ENCODE measurements at places on chromosomes 5 and 9.

- DNase-seq, result no peak
Observed at GRCh38 chr5:71013575-71013974, 11.6 kb downstream of the NAIP start.

DNA sequence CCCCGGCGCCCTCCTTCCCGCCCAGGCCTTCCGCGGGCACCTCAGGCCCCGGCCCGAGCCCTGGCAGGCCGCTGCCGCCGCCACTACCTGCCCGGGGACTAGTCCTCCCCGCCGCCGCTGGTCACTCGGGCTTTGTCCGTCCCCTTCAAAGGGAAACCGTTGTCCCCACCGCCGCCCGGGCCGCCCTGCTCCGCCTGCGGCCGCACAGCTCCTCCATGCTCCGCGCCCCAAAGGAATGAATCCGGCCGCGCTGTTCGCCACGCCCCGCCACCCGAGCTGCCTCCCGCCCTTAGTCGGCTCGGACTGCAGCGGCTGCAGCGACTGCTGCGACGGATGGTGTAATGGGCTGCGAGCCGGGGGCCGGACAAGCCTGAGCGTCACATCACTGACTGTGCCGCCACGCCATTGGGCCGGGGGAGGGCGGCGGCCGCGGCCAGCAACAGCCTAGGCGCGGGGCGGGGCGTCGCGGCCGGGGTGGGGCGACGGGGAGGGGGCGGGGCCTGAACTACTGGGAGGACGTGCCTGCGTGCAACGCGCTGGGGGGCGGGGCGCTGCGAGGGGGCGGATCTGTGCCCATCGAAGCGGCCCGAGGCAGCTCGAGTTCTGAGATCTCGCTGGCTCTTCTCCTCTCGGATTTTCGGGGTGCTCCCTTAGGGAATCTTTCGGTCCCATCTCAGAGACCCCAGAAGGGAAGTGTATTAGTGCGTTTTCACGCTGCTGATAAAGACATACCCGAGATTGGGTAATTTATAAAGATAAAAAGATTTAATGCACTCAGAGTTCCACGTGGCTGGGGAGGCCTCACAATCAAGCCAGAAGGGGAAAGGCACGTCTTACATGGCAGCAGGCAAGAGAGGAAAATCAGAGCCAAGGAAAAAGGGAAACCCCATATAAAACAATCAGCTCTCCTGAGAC is at the start of gene FEM1C:
Gene FEM1C (minus strand): TSS at position 340 of the 915 bp plus-strand sequence. CDS start 1,282 bp downstream, outside the sequence.
- DNase-seq, result peak; percentile 94

DNA sequence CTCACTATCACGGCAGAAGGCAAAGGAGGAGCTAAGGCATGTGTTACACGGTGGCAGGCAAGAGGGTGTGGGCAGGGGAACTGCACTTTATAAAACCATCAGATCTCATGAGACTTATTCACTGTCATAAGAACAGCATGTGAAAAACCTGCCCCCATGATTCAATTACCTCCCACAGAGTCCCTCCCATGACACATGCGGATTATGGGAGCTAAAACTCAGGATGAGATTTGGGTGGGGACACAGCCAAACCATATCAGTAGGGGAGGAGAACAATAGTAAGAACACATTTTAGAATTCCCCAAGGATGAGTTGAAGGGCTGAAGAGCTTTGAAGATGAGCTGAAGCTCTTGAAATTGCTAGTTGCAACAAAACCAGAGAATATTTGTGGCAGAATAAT is 287.9 kb downstream of the SMARCA2 start:
- DNase-seq, result no peak

- no peak for DNase-seq
Observed at GRCh38 chr5:119290161-119290569, 65.7 kb upstream of the TNFAIP8 start.

DNA sequence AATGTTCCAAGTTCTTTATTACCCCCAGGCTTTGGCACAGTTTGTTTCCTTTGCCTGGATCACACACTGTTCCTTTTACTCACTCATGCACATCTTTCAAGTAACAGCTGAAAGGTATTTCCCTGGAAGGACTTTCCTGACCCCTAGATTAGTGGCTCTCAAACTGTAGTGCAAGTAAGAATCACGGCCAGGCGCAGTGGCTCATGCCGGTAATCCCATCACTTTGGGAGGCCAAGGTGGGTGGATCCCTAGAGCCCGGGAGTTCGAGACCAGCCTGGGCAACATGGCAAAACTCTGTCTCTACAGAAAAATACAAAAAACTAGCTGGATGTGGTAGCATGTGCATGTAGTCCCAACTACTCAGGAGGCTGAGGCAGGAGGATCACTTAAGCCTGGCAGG is 19.1 kb upstream of the DELE1 start:
- DNase-seq, result no peak

DNA sequence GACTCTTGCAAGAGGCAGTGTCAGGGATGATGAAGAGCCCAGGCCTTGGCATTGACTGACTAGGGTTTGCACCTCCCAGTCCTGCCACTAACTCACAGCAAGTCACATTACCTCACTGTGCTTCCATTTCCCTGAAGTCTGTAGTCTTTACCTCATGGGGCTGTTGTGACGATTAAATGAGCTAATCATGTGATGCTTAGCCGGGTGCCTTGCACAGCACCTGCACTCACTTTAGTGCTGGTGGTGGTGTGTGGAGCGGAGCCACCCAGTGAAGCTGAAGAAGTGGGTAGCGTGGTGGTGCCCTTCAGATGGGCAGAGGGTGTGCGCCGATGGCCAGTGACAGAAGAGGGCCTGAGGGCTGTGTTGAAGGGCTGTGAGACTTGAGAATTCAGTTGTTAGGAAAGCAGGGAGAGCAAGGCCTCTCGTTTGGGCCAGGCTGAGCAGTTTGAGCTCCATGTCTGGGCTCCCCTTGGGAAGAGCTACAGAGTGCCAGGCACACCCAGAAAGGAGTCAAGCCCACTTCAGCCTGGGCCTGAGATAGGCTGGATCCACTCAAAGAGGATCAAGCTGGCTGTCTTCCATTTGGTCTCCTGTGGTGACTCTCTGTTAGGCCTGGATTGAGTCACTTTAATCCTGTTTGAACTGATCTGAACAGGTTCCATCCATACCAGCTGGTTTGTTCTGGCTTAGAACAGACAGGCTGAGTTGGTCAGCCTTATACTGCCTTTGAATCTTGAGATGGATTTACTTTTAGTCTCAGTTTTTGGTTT is 42.5 kb downstream of the RALGPS1 start:
- no peak for DNase-seq

DNA sequence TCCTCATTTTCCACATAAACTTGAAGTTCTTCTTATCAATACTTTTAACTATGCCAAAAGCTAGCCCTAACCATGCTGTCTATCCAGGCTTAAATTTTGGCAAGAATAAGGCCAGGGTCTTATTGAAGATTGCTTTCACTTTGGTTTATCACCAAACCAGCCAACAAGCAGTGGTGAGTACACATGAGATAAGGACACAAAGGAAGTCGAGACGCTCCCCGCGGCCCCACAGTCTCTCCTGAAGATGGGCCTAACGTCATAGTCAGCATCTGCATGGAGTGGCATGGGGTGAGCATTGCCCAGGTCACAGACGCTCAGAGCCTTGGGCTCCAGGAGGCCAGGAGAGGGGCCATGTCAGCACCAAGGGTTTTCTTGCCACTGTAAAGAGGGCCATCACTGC is 80.3 kb downstream of the ATPSCKMT start:
- DNase-seq, result no peak

GRCh38 chr9:75909776-75910175 is 19.3 kb downstream of the PCSK5 start:
- DNase-seq, result no peak

DNA sequence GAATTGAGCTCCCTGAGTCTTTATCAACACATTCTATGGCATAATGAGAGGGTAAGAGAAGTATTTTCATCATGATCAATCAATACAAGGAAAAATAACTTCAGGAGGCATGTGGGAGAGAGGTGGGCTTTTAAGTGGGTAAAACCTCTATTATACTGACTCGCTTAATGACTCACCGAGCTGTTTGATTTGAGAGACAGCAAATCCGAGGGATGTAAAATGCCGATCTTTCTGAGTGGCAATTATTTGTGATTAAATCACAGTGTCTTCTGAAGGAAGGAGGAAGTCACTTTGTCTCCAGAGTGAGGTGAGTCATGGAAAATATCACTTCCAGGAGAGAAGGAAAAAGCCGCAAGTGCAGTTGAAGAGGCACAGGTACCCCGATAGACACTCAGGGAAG is 320.4 kb downstream of the DRD1 start:
- DNase-seq, result no peak

DNA sequence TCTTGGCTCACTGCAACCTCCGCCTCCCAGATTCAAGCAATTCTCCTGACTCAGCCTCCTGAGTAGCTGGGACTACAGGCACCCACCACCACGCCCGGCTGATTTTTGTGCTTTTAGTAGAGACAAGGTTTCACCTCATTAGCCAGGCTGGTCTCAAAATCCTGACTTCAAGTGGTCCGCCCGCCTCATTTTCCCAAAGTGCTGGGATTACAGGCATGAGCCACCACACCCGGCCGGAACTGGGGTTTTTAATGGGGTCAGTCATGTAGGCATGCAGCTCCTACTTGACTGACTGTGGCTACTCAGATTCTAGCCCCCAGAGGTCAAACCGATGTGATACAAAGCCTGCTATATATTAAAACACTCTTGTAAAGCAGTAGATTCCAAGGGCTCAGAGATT is 631.7 kb downstream of the MAT2B start:
- DNase-seq, result no peak

GRCh38 chr9:126856326-126856877 is 4.0 kb upstream of the ZBTB34 start:
- DNase-seq, result no peak

DNA sequence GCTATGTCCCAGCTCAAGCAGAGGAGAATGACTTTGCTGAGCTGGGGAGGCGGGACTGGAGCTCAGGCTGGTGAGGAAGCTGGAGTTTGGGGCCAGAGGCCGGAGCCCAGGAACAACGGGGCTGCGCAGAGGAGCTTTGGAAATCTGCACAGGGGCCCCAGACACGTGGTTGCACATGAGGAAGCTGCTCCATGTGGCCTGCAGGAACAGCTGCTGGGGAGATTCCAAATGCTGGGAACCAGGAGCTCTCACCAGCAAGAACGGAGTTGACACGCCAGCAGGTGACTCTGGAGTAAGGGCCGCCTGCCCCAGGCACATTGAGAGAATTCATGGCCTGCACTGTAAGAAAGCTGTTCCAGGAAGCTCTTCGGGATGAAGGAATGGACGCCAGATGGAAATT is 91.0 kb downstream of the OLFM1 start:
- DNase-seq, result no peak

DNA sequence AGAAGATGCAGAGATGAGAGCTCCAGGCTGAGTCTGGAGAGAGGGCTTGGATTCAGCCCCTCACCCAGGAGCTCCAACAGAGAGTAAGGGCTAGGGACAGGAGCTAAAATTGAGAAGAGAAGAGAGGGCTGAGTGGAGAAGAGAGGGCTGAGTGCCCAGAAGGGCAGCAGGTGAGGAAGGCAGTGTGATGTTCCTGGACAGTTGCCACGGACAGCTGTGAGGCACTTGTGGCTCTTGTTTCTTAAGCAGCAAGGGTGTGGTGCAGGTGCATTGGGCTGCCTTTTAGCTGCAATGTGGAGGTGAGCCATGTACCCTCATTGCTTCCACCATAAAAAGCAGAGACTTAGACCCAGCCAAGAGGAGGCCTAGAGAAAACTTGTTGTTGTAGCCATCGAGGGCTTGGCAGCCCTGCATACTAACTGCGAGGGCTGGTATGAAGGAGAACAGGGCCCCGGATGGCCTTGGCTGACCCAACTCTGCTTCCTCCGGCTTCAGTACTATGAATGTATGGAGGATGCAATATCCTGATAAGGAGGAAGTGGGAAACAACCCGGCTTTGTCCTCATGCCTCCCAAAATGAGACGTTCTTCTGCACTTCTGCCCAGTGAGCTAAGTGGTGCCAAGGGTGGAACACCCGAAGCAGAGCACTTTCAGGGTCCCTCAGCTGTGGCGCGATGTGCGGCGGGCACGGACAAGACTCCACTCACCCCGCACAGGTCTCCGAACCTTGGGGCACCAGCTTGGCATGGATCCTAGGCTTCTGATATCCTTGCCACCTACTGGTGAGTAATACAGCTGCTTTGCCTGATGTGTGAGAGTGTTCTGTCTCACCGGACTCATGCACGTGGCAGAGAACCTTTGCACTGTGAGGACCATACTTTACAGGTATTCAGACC is 65.2 kb downstream of the LRRC70 start:
- DNase-seq, result no peak

DNA sequence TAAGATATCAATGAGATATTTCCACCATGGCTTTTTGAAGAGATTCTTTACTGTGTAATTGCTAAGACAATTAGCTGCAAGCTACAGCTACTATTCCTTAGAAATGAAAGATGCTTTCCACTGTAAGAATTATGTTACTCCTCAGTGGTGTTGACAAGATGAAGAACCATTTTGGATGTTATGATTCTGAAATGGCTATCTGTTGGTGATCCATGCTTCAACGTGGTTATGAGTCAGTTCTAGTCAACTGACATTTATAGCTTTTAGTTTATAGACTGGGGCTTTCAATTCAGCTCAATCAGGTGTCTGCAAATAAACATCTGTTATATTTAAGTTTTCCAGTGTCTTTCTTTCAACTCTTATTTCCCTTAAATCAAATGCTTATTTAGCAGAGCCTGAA is 93.7 kb downstream of the SGCD start:
- DNase-seq, result no peak

- DNase-seq, result no peak
Observed at GRCh38 chr5:86617309-86617755, 409 bp upstream of the COX7C start.

GRCh38 chr5:56327809-56328208 is 94.7 kb upstream of the ANKRD55 start:
- peak; percentile 76 for DNase-seq

- DNase-seq, result no peak
Observed at GRCh38 chr9:126661521-126662251, 48.0 kb downstream of the LMX1B start.

DNA sequence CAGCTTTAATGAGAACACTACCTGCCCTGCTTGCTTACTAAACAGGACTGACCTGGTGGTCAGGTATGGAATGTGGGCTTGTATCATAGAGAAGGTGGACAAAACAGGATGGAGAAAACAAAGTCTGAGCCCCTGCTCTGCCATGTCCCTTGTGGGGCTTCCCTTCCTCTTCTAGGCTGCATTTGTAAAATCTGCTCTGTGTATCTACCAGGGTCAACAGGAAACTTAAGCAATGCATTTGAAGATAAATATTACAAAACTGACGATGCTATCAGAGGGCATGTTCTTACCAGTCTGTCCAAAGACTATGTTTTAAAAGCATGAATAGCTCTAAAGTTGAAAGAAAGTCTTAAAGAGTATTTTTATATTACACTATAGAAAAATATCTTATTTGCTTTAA is 228.7 kb downstream of the DCP2 start:
- DNase-seq, result no peak

DNA sequence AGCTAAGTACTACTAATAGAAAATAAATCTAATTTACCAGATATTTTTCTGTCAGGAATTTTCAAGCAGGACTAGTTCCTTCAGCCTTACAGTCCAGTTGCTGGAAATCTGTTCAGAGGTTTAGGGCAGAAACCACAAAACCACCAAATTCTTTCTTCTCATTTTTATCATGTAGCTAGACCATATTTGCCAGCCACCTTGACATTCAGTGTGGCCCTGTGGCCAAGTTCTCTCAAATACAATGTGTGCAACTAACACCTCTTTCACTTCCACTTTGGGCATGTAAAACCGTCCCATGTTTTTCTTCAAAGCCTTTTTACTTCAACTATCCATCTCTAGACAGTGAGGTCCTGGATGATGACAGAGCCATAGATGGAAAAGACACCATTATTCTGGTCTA is 1133.2 kb upstream of the CDH18 start:
- no peak for DNase-seq

All from stimulated activated naive CD8-positive, alpha-beta T cell treated with anti-CD3 and anti-CD28 coated beads, Interleukin-15, amount 100 ng/mL, for 72 hours (primary cell).